NCI-H2081 (cell line): ENCODE measurements at places on chromosomes 7 and 10.

- no peak for DNase-seq
Measured at GRCh38 chr7:6256677-6257535, 15.5 kb downstream of the CYTH3 start.

- DNase-seq: no peak
Measured at GRCh38 chr10:70678757-70679489, 6.6 kb downstream of the ADAMTS14 start.

- DNase-seq: no peak
Measured at GRCh38 chr7:96330193-96330592, 8.3 kb upstream of the SLC25A13 start.

DNA sequence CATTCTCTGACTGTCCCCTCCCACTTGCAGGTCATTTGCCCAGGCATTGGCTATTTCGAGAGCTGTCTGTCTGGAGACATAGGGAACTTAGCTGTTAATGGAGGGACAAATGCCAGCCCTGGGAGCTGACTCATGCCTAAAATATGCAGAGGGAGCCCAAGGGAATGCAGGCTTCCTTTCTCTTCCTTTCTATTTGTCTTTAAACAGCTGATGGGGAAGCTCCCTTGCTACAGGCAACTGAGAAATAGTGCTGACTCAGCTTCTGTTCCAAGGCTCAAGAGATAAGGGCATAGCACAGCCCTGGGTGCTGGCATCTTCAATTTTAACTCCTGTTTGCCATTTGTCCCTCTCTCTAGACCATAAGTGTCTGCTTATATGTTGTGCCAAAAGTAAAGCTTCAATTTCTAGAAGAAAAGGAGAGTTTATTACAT is 82.7 kb upstream of the C1GALT1 start:
- no peak for DNase-seq

GRCh38 chr7:151387161-151388006 is 22.5 kb downstream of the WDR86 start:
- DNase-seq: no peak

DNA sequence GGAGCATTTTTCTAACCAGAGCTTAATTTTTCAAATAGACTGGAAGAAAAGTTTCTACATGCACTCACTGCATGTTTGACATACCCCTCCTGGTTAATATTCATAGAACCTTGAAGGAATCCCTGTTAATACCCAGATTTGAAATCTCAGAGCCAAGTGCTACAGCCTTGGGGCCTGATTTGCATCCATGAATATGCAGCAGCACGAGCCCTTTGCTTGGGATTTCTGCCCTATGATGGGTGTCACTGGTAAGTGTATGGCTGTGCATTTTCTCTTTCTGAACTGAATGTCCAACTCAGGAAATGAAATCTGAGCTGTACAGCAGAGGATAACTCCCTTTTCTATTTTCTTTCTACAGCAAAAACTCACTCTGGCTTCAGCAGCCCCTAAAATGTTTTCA is 1157.5 kb downstream of the XPNPEP1 start:
- DNase-seq: no peak

DNA sequence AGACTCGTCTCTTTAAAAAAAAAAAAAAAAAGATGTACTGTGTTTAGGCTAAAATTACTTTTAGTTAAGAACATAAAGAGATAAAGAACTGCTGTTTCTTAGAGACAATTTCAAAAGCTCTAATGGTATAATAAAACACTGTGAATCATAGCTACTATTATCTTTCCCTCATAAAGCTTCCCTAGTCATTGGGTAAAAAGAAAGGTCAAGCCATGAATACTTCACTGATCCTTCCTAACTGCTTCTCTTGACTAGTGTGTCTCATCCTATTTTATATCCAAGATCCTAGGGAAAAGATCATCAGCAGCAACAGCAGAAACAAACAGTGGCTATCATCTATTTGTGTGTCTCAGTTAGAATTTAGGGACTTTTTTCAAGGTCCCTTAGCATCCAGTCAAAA is 10.5 kb downstream of the YME1L1 start:
- no peak for DNase-seq

DNA sequence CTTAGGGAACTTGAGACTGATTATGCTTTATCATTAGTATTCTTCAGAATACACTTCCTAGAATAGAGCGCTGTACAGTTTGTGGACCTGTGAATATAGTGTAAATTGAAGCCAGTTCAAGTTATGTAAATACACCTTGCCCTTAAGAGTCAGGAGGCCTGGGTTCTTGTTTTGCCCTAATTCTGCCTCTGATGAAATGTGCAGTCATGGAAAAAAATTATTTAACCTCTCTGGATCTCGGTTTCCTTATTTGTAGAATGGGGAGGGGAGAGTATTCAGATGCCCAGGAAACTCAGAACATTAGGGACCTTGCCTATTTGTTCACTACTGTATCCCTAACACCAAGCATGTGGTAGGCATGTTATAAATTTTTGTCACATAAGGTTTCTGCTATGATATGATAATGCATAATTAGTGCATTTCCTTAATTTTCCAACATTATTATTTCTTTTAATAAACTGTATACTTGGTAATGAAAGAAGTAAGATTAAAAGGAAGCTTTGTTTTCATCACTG is 1.3 kb downstream of the EXOC6 start:
- DNase-seq: no peak

- DNase-seq: peak; percentile 60
Measured at GRCh38 chr10:14604181-14605142, 170.2 kb downstream of the FAM107B start.

- no peak for DNase-seq
Measured at GRCh38 chr7:34973400-34973760, 63.9 kb downstream of the DPY19L1 start.

DNA sequence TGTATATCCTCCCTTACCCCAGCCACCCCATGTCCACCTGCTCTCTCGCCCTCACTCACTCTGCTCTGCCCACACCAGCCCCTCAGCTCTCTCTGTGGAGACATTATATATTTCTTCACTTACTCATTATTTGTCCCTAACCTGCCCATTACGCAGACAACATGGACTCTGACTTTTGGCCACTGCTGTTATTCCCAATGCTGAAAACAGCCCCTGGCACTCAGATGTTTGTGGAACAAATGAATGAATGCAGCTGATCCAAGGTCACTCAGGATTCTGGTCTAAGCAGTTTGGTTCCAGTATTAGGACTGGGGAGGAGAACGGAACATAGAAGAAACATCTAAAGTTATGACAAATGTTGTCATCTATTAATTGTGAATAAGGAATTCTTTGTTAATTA is 26.7 kb downstream of the GNA12 start:
- DNase-seq: no peak

DNA sequence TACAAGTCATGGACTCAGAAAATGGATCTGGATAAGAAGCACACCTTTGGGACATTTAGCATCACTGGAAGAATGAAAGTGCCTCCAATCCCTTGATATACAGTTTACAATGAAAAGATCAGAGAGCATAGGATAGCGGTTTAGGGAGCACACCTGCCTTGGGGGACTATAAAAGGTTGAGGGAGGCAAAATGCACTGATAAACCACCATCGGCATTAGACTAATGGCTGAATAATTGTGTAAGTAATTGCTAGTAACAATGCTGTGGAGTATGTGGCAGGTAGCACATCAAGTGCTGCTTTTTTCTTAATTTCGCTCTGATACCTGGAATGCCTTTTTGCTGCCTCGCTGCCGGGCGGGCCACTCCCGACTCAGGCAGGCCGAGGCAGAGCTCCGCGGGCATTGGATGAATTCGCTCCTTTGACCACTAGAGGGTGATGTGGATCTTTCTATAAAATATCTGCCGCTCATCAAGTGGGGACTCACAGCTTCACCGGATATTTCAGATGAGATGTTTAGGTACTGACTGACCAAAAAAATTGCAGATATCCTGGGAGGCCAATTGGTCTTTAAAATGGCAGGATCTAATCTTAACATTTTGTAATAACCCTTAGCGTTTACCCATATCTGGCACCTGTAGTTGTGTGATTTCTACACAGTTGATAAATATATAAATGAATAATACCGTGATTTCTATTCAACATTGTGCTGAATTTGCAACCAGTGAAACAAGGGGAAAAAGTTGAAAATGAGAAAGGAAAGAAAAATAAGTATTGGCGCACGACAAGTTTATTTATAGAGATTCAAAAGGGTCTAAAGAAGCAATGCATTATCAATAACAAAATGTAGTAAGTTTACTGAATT is 116.8 kb upstream of the PRSS1 start:
- DNase-seq: peak; percentile 89

GRCh38 chr7:45969940-45970339 is 48.9 kb upstream of the IGFBP3 start:
- DNase-seq: no peak
